ENCODE measurements at places on chromosomes 6 and 20.

GRCh38 chr6:35152067-35152707 lies 11.0 kb upstream of the TCP11 start:
- no peak for DNase-seq

- no peak for DNase-seq
These were observed 26.2 kb downstream of the CYP39A1 start for GRCh38 chr6:46626228-46626909.

DNA sequence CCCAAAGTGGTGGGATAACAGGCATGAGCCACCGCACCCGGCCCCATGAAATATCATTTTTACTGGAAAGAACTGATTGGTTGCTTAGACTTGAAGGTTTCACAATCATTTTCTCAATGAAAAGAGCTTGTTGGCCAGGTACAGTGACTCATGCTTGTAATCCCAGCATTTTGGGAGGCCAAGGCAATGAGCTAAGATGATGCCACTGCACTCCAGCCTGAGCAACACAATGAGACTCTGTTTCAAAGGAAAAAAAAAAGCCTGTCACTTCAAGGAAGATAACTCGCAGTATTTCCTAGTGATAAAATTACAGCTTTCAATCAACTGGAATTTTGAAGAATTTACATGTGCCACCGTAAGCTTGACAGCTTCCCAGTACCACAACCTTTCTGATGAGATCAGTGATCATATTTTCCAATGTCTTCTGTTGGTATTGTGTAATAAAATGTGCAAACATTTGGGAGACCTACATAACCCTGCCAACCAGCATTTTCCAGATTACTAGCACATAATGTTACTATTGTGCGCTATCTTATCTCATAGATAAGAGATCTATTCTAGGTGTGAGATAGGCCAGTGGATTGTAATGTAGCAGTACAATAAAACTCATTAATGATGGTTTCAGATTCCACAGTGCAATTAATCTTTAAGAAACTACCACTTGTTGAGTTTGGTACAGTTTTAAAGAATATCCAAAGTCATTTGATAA lies 7.2 kb downstream of the PNLDC1 start:
- no peak for DNase-seq

GRCh38 chr6:42118162-42119001 lies 24.0 kb downstream of the C6orf132 start:
- DNase-seq, result no peak

DNA sequence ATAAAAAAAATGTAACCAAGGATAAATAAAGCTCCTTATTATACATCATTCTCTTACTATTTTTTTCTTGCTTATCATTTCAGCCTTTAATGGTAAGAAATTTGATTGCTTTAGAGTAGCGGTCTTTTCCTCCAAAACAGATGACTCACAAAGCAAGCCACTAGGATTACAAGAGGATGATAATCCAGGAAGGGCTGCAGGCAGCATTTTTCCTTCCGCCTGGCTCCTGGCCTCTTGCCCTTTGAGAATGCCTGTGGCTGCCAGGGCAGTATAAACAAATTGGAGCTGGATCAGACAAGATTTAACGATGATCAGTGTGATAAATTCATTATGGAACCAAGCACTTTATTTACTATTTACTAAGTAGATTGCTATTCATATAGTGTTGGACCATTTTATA lies 9.7 kb upstream of the FBXL4 start:
- no peak for DNase-seq

GRCh38 chr20:52473186-52473585 lies 281.6 kb upstream of the ZFP64 start:
- DNase-seq, result no peak

- peak; percentile 68 for DNase-seq
These were observed 61.1 kb upstream of the HFE start for GRCh38 chr6:26025894-26026832.

DNA sequence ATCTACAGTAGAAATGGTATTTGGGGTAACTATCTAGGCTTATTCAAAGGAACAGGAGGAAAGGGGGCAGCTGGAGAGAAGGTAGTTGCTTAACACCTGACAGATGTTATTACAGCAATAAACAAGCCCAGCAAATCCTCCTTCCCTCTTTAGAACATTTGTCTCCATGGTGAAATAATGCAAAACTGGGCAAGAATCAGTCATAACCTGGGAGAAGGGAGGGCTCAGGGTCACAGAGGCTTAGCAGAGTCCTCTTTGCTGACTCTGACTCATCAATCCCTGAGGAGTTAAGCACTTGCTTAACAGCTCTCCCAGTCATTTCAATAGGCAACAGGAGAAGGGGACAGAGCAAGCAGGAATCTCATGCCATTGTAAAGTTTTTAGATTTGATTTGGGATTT lies 230.3 kb downstream of the IBTK start:
- DNase-seq, result no peak

GRCh38 chr20:22827916-22828315 lies 207.2 kb upstream of the SSTR4 start:
- DNase-seq, result no peak

DNA sequence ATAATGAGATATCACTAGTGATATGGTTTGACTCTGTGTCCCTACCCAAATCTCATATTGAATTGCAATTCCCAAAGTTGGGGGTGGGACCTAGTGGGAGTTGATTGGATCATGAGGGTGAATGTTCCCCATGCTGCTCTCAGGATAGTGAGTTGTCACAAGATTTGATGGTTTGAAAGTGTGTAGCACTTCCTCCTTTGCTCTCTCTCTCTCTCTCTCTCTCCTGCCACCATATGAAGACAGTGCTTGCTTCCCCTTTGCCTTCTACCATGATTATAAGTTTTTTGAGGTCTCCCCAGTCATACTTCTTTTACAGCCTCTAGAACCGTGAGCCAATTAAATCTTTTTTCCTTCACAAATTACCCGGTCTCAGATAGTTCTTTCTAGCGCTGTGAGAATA lies 1002.0 kb upstream of the ADGRB3 start:
- no peak for DNase-seq

- DNase-seq, result peak; percentile 51
These were observed 5.5 kb upstream of the BAK1 start for GRCh38 chr6:33585403-33586107.

- DNase-seq, result no peak
These were observed 79.0 kb upstream of the BMP5 start for GRCh38 chr6:55954436-55954835.

DNA sequence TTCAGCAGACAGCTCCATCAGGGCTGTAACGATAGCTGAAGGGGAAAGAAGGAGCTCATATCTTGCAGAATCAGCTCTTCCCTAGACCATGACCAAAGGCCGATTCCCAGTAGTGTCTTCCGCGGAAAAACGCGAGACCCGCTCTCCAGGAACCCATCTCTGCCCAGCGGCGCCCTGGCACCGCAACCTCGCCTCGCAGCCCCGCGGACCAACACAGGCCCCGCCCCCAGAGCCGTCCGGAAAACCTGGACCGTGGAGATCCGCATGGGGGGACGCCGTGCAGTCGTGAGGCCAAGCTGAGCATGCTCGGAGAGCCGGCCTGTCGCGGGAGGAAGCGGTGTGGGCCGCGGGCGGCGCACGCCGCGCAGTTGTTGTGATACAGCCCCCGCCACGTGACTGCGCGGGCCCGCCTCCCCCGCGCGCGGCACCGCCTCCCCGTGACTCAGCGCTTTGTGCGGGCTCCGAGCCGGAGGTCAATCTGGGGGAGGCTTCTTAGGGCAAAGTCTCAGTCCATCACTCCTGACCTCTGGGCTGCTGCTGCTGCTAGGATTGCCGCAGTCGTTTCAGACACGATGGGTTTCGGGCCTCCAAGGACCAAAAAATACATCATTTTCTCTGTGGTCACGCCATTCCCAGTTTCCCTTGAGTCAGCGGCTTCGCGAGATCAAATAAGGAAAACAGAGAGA lies 3.1 kb upstream of the GCLC start:
- peak; percentile 86 for DNase-seq

DNA sequence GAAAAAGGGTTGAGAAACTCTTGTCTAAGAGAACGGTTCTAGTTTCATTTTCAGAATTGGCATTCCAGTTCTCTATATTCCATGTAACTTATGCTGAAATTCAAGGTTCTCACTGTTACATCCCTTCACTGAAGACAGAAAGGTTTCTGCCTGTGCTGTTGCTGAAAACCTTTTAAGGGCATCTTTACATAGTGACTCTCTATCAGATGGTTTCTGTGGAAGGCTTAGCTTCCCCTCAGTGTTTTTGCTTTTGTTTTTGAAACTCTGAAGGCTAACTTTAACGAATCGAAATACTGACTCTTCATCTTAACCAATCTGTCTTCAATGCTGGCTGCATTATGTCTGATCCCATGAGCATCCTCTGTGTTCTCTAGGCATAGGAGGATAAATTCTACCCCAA lies 1286.2 kb upstream of the EYS start:
- no peak for DNase-seq

DNA sequence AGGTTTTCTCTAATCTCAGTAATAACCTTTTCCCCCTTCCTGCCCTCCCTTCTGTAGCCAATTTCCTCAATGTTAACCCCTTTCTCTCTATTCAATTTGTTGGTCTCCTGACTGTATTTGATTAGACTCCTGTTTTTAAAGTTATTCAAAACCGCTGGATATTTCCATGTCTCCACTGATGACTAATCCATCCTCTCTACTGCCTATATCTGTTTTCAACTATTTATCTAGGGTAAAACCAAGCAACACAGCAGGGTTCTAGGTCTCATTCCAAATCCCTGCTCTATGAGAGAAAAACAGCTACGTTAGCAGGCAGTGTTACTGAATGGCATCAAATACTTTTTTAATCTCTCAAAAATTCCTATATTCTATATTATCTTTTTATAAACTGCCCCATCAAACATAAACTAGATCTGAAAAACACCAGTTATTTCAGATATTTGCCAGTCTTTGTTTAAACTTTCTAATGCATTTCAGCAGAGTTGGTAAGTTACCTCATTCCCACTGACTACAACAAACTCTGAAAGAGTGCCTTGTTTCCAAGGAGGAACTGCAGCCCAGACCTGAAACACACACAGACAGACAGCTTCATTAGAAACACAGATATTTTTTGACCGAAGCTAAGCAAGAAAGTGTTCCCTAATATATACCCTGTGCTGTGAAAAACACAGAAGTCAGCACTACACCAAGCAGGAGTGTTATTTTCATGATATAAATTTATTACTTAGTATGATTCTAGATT lies 8.2 kb downstream of the RTN4IP1 start:
- DNase-seq, result no peak

GRCh38 chr6:42692137-42692911 lies 30.1 kb downstream of the PRPH2 start:
- DNase-seq, result no peak

DNA sequence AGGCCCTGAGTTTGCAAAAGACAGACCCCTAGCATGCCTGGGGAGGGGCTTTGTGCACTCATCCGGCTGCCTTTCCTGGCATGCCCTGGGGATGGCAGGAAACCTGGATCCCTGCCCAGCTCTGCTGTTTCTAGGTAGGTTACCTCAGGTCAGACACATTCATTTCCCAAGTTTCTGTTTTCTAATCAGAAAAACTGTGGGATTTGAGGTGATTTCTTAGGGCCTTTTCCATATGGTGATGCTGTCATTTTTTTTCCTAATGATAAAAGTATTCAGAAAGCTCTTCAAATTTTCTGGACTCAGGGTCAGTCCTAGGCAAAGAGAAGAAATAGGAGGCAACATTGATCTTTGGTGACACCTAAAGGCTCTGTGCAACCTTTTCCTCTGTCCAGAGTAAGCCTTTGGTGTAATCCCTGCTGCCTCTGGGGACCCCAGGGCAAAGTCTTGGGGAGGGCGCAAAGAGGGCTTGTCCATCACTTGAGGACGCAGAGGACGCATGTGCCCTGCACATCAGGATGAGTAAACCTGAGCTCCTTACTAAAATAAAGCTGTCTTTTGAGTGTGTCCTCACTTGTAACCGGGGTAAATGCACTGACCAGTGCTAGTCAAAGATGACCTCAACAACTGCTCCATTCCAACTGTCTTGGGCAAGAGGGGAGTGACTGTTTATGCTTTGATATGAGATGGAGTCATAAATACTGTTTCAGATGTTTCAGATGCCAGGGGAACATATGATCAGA lies 13.5 kb upstream of the TRAM2 start:
- no peak for DNase-seq

- no peak for DNase-seq
These were observed 13.7 kb downstream of the RIPK1 start for GRCh38 chr6:3081960-3082359.

DNA sequence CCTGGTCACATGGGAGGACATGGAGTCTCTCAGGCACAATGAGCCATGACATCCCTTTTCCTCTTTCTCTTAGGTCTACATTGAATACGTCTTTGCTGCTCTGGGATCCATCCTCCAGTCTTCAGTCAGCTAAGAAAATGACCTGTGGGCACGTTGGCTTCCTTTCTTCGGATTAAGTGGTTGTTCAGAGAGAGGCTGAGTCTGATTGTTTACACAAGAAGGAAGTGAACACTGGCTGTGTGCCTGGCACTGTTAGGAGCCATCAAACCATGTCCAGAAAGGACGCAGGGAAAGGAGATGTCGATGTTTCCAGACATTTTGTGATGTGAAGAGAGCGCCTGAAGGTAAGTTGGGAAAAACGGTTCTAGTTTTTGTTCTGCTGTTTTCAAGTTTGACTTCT lies 309.9 kb upstream of the CDYL start:
- DNase-seq, result no peak

GRCh38 chr6:151255811-151256210 lies 16.0 kb downstream of the AKAP12 start:
- DNase-seq, result no peak

DNA sequence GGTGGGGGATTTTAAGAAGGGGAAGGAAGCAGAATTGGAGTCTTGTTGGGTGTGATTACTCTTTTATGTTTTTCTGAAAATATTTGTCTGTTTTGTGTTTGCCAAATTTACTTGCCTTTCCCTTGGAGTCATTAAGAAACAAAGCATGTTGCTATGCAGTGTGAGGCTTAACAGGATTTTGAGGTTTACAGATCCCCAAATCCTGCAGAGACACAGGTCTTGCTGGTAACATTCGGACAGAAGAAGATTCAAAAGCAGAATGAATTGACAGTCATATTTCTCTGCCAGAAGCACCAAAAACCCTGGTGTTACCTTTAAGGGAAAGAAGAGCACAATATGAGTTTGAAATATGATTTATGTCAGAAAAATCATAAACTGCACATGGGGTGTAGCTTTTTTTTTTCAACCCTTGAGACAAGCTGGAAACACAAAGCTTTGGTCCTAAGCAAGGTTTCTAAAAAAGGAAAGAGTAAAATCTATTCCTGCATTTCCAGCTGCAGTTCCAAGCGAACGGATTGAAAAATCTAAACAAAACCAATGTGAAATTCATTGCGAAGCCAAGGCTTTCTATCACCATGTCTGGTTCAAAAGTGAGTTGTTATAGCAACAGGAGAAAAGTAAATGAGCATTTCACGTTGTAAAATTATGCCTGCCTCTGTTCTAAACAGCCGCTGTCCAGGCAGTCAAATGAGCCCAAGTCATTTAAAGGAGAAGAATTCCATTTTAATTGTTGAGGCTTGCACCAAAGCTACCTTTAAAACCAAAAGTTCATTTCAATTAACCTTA lies 358.9 kb upstream of the SASH1 start:
- DNase-seq, result no peak

GRCh38 chr20:4811661-4812181 lies 90.0 kb downstream of the PRND start:
- DNase-seq, result no peak

GRCh38 chr6:26309731-26310142 lies 55.3 kb upstream of the BTN3A2 start:
- no peak for DNase-seq
